ENCODE measurements at places on chromosomes 4 and X.

GRCh38 chrX:107360788-107361360, 88.6 kb upstream of the FRMPD3 start:
- no peak for DNase-seq

GRCh38 chr4:88859191-88859812, 161.7 kb upstream of the NAP1L5 start:
- no peak for DNase-seq

GRCh38 chrX:136318895-136319597, 18.3 kb downstream of the ADGRG4 start:
- no peak for DNase-seq

DNA sequence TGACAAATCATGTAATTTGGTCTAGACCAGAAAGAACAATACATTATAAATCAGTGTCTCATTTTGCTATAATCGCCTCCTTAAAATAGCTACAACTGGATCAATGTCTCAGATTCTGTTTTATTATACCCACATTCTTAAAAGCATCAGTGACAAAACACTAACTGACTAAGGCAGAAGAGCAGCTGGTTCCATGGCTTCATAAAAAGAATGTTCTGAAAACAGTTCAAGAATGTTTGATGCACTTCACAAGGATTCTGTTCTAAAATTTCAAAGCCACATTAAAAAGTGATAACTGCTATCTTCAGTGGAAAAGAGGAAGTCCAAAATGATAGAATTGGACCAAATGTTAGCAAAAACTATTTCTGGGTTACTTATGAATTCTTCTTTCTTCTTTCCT, 69.8 kb downstream of the COL25A1 start:
- DNase-seq: no peak

GRCh38 chr4:145984563-145984962, 45.9 kb upstream of the ZNF827 start:
- no peak for DNase-seq

GRCh38 chrX:69146739-69147138, 18.5 kb downstream of the PJA1 start:
- no peak for DNase-seq

DNA sequence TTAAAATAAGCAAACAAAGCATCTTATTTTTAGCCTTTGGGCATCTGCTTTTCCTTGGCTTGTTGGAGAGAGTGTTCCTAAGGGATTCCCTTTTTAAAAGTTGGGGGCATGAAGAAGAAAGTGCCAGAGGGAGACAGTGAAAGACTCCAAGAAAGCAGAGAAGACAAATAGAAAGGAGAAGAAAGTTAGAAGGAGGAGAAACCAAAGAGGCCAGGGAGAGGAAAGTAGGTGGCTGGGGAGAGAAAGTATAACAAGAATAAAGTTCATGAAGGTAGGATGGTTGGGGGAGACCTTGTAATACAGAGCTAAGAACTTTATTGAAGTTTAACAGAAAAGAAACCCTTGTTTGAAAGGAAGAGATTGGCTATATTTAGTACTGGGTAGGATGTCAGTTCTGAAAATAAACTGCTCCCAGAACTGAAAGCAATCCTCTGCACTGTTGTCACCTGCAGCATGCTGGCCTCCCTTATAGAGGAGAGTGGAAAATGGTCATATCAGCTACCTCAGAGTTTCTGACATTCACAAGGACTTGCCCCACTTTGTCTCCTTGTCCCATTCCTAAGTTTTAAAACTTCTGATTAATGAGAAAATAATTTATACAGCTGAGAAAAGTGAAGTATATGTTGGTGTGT, 125.3 kb upstream of the VAMP7 start:
- no peak for DNase-seq

DNA sequence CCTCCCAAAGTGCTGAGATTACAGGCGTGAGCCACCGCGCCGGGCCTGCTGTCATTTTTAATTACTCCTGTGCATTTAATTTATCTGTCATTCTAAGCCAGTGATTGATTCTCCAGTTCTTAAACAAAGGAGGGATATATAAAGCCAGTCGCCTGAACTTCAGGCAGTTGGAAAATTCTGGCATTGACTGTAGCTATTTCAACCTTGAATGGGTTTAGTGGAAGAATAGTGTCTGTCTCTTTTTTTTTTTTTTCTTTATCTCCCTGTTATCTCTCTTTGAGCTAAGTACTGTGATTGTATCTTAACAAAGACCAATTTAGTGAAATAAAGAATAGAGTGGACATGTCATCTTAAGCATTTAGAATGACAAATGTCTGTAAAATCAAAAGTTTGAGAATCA, 11.0 kb downstream of the NEIL3 start:
- DNase-seq: no peak

- no peak for DNase-seq
Measured at GRCh38 chr4:2333356-2333841, 71.5 kb upstream of the MXD4 start.

DNA sequence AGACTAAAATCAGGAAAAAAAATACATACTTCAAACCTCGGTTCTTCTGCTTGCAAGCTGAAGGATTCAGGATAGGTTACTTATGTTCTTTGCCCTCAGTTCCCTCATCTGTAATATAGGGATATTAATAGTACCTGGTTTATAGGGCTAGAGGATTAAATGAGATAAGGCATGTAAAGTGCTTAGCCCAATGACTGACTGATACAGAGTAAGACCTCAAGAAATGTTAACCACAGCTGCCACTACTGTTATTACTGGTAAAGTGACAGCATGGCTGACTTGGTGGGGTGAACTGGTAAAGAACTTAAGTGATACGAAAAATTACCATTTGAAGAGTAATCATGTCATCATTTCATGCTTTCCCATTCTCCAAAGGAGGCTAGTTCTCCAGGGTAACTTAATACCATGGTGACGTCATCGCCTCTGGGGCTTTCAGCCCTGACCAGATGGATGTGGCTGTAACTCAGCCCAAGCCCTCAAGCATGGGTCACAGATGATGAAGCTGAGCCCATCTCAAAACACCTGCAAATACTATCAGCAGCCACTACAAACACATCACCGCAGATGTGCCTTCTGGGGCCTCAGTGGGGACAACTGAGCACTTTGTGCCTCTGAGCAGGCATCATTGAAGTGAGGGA, 44.5 kb upstream of the SCML1 start:
- DNase-seq: no peak

DNA sequence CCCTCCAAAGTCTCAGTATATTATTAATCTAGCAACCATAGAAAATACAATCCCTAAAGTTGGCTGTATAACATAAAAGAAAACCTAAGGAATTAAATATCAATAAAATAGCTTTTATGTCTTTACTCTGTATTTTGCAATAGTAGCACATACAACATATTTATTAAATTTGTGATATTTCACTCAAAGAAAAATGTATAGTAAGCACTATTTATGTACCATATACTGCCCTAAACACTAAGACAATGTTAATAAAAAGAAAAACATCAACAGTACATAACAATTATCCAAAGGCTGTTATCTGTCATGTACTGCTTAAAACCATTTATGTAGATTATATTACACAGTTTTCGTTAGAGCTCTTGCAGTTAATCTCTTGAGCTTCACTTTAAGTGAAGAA, 834.5 kb upstream of the INTU start:
- no peak for DNase-seq

DNA sequence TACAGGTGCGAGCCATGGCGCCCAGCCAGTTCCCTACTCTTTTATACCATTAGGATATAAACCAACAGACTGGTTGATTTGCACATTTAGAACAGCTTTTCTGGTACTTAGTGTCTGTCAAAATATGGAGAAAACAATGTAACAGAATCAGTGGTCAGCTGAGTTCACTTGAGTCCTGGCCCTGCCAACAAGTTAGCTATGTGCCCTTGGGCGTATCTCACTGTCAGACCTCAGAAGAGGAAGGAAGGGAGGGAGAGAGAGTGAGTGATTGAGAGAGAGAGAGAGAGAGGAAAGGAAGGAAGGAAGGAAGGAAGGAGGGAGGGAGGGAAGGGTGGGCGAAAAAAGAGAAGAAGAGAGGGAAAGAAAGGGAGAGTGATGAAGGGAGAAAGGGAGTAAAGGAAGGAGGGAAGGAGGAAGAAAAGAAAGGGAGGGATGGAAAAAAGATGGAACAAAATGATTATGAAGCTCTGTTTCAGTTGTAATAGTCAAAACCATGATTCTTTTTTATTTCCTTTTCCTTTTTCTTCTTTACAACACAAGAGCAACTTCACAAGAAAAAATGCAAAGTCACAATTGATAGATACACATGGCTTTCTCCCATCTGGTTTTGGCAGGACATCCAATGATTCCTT, 55.7 kb upstream of the PDGFRA start:
- DNase-seq: no peak

- no peak for DNase-seq
Measured at GRCh38 chr4:38567457-38567856, 96.5 kb upstream of the KLF3 start.

GRCh38 chr4:148116264-148116663, 325.9 kb downstream of the NR3C2 start:
- no peak for DNase-seq

DNA sequence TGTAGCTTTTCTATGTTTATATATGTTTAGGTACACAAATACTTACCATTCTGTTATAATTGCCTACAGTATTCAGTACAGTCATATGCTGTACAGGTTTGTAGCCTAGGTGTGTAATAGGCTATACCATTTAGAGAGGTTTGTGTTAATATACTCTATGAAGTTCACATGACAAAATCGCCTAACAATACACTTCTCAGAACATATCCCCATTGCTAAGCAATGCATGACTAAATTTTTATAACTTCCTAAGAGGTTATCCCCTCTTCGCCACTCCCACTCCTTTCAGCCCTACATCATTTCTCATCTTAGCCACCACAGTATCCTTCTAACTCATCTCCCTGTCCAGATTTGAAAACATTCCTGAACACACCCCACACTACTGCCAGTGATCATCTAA, 83.7 kb upstream of the ZCCHC13 start:
- no peak for DNase-seq

GRCh38 chrX:17488036-17488435, 113.0 kb downstream of the NHS start:
- DNase-seq: no peak

DNA sequence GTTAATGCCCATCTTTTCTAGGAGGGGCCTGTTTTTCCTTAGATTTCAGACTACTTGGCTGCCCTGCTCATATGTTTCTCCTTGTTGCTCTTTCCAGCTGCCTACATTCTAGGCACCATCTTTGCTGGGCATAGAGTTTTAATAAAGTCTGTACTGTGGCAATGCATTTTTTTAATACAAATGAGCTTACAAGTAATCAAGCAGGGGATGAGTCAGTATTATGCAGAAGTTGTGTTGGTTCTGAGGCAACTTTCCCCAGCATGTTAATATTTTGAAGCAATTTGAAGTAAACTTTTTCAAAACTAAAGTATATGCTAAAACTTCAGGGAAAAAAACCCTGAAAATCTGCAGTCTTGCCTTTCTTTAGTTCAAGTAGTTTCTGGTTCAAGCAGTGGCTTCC, 372.0 kb upstream of the GATB start:
- DNase-seq: no peak

DNA sequence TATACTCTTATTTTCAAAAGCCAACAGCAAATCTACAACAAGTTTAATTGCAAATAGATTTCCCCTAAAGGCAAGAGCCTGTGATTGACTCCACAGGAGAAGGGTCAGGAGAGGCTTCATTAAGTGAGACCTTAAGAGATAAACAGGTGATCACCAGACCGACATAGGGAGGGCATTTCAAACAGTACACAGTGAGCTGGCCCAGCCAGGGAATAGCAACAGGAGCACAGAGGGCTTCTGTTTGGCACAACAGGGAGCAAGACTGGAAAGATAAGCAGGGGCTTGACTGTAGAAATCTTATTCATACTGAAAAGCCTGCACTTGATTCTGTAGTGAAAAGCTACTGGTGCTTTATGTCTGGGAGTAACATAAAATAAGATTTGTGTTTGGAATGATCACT, 3.9 kb downstream of the RUFY3 start:
- DNase-seq: no peak

DNA sequence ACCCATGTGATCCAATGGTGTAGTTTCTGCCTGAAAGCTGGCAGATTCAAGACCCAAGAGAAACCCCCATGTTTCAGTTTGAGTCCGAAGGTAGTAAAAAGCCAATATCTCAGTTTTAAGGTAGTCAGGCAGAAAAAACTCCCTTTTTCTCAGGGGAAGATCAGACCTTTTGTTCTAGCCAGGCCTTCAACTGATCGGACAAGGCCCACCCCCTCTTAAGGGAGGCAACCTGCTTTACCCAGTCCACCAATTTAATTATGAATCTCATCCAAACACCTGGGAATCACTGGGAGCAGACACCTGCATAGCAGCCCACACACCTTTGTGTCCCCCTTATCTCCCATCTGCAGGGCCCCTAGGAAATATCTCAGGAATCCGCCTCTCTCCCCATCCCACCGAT, 322.0 kb downstream of the STK32B start:
- no peak for DNase-seq

DNA sequence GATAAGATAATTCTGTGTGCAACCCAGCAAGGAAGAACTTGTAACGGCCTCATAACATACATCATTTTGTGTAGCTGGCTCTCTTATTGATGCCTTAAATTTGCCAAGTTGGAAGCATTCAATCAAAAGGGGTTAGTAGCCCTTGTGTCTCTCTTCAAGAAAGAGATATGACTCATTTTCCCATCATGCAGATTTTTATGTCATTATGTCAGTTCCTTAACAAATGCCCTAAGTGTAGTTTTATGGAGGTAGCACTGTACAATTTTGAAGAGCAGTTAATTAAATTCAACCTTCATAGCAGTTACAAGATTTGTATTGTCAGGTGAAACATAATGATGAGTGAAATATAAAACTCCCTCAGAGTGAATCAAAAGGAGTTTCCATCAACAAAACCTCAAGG, 215.6 kb downstream of the GRIA3 start:
- DNase-seq: no peak

DNA sequence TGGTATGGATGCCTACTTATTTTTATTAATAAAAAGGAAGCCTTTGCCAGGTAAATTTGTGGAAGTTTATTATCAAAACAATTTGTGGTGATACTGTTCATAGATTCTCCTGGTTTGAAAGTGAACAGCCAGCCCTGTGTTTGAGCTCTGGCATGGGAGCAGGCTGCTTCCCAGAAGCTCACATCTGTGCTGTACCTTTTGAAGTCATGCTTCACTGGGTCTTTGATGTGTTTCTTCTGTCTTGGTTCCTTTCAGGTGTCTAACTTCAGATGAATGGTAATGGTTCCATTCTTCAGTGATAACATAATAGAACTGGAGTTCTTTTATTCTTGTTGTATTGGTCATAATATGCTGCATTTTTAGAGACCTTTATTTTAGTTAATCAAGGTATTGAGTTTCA, 85.5 kb downstream of the BMPR1B start:
- DNase-seq: no peak

DNA sequence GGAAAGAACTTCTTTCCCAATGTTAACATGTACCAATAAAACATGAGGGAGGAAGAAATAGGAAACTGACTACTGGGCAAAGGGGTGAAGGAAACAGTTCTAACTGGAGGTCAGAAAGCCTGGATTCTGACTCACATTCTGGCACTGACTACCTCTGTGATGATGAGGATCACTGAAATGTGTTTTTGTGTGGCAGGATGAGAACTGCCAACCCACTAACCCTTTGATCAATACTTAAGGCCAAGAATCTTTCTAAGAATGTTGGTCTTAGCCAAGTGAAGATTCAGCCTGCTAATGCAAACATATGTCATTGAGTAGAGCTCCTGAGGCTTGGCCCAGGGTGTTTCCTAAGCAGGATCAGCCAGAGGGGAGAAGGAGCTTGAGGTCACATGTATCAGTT, 4.6 kb downstream of the ALAS2 start:
- DNase-seq: no peak

GRCh38 chr4:143186649-143187048, 1.9 kb downstream of the USP38 start:
- no peak for DNase-seq

- no peak for DNase-seq
Measured at GRCh38 chr4:48670587-48670986, 109.5 kb downstream of the FRYL start.

GRCh38 chrX:11739776-11740175, 18.3 kb upstream of the MSL3 start:
- no peak for DNase-seq
